ENCODE measurements at places on chromosomes 6 and 20.

DNA sequence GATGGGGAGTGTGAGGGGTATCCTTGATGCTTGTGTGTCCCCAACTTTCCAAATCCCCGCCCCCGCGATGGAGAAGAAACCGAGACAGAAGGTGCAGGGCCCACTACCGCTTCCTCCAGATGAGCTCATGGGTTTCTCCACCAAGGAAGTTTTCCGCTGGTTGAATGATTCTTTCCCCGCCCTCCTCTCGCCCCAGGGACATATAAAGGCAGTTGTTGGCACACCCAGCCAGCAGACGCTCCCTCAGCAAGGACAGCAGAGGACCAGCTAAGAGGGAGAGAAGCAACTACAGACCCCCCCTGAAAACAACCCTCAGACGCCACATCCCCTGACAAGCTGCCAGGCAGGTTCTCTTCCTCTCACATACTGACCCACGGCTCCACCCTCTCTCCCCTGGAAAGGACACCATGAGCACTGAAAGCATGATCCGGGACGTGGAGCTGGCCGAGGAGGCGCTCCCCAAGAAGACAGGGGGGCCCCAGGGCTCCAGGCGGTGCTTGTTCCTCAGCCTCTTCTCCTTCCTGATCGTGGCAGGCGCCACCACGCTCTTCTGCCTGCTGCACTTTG lies at the start of gene TNF:
TNF (plus strand) TSS at position 231 of the 567 bp plus-strand sequence; CDS start at position 408, 177 bp downstream.
- no peak for DNase-seq

- no peak for DNase-seq
Measured at GRCh38 chr6:40328386-40328985, 258.7 kb downstream of the LRFN2 start.

DNA sequence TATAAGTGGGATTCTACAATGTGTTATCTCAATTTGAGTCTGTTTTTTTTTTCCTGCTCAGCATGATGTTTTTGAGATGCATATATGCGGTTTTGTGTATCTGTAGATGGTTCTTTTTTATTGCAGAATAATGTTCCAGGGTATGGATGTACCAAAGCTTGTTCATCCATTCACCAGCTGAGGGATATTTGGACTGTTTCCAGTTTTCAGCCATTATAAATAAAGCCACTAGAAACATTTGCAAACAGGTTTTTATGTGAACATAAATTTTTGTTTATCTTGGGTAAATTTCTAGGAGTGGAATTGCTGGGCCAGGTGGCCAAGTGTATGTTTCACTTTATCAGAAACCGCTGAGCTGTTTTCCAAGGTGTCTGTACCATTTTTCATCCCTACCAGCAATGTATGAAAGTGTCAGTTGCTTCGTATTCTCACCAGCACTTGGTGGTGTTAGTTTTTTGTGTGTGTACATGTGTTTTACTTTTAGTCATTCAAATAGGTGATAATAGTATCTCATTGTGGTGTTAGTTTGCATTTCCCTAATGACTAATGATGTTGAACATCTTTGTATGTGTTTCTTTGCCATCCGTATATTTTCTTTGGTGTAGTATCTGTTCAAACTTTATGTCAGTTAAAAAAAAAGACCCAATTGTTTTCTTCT lies 124.2 kb downstream of the CEBPB start:
- no peak for DNase-seq

DNA sequence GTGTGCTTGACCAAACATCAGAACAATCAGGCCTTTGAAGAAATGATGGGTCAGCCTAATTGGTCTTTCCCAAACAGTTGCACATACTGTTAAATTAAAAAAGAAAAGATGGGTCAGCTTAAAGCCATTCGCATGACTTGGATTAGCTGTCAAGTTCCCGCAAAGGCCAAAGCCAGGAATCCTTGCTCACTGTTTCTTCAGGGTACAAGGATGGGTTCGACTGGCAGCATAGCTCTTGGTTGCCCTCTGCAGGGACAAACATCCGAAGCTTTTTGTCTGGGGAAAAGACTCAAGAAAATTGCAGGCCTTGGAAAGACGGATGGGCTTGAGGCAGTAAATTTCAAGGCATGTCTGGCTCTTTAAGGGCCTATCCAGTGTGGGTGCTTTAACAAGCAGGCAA lies 168.0 kb downstream of the HDGFL1 start:
- peak; percentile 35 for DNase-seq

GRCh38 chr6:170370416-170370815 lies 63.9 kb downstream of the FAM120B start:
- DNase-seq: no peak

GRCh38 chr6:90790058-90790457 lies 203.2 kb upstream of the MAP3K7 start:
- no peak for DNase-seq

- DNase-seq: no peak
Measured at GRCh38 chr20:59561614-59562277, 42.6 kb upstream of the PHACTR3 start.

- peak; percentile 43 for DNase-seq
Measured at GRCh38 chr6:25556516-25556915, 95.5 kb upstream of the SCGN start.

- DNase-seq: no peak
Measured at GRCh38 chr6:49653438-49653837, 16.8 kb upstream of the RHAG start.

- no peak for DNase-seq
Measured at GRCh38 chr20:35586751-35587425, 28.7 kb upstream of the SPAG4 start.

DNA sequence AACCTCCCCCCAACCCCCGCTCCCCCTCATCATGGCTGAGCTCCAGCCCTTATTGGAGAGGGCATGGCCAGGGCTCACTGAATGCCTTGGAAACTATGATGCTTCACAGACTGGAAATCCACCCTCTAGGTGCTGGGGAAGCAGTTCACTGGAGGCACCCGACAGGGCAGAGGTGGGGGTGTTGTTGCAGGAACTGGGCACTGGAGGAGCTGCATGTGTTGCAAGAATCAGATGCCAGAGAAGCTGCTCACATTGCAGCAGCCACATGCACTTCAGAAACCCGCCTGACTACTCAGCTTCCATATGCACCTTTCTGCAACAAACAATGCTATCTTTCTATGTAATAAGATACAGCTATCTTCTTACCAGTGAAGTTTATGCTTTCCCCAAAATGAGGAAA lies 7.9 kb upstream of the TBPL1 start:
- DNase-seq: no peak

DNA sequence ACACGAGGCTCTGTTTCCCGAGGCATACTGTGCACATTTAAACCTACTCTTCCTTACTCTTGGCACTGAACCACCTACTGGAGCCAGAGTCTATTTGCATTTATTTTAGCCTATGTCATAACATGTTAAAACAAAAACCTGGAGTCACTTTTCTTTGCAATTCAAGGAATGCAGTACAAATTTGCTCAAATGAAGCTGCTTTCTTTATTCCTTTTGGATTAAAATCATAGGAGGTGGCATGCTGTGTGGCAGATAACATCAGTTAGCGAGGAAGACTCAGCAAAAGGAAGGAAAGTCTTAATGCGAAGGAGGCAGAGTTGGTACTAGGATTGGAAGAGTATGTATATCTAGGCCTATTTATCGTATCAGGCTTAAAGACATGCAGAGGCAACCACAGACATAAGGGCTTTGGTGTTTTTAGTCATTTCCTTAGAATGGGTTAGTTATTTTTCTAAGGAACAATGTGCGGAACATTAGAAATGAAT lies 92.9 kb downstream of the SAMD3 start:
- DNase-seq: peak; percentile 75

GRCh38 chr20:48681873-48682426 lies 145.8 kb downstream of the PREX1 start:
- DNase-seq: no peak

DNA sequence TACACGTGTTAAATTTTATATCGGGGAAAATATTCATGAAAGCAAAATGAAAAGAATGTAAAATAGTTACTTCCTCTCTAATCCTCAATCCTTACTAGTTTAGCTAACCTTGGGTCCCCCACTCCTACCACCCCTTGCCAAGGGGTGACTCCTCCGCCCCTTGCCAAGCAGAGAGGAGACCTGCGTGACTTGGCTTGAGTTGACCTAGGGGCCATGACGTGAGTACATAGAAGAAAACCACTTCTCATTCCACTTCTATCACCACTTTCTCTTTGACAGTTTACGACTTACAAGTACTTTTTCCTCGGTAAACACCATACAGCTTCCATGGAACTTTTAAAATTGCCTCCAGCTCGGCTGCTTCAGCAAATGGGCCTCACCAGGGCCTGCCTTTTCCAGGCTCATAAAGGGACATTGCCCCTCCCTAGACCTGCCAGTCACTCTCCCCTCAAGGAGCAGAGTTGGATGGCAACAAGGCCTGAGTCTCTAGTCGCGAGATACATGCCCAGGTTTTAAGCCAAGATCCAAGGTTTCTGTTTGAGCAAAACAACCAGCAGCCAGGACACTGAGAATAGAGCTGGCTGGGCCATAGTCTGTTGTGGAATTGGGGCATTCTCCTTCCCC lies 29.9 kb downstream of the SDCBP2 start:
- DNase-seq: no peak

DNA sequence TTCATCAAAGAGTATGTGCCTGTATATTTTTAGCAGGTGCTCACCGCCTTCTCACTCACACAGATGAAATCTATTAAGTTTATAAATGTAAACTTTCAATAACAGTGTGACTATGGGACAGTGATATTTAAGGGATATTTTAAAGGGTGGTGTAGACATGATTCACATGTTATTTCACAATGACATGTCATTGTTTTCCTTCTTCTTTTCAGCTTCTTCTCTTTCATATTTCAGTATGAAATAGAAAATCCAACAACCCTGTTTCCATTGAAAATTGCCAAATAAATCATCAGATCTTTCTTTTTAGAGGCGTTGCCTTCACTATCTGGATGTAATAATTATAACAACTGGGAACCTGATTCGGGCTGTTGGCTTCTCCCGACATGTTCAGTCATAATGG lies 54.8 kb downstream of the PFDN4 start:
- no peak for DNase-seq

GRCh38 chr20:62505337-62506045 lies 29.7 kb upstream of the GATA5 start:
- DNase-seq: no peak

GRCh38 chr6:10419749-10420545 lies 5.1 kb upstream of the TFAP2A start:
- no peak for DNase-seq

DNA sequence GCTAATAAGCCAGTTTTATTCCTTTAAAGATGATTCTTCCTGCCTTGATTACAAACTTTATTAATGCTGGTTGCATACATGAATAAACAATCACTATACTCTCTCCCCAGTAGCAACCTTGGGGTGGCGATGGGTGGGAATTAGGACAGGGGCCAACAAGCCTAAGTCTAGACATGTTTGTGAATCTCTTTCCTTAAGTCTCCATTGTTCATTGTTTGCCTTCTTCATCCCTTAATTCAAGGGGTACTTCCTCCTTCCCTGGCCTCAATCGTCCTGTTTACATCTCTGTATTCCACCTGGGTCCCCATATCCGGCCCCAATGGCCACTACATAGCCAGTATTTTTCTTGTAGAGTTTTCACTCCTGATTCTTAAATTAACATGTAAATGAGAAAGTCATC lies 66.0 kb downstream of the ARHGAP18 start:
- no peak for DNase-seq

GRCh38 chr6:111777357-111777756 lies 95.9 kb downstream of the FYN start:
- DNase-seq: no peak

- no peak for DNase-seq
Measured at GRCh38 chr20:4122926-4123325, 107.6 kb upstream of the RNF24 start.

GRCh38 chr6:138569970-138570724 lies 70.9 kb upstream of the NHSL1 start:
- DNase-seq: peak; percentile 51

GRCh38 chr6:31407699-31408098 lies 4.3 kb downstream of the MICA start:
- DNase-seq: peak; percentile 75

- DNase-seq: no peak
Measured at GRCh38 chr6:67175101-67175500, 1460.0 kb upstream of the ADGRB3 start.

- no peak for DNase-seq
Measured at GRCh38 chr6:159445351-159445750, 247.7 kb downstream of the SOD2 start.

- no peak for DNase-seq
Measured at GRCh38 chr6:33997265-33997664, 148.6 kb downstream of the GRM4 start.

- DNase-seq: no peak
Measured at GRCh38 chr6:7424967-7425807, 35.6 kb downstream of the RIOK1 start.

GRCh38 chr6:64256483-64256882 lies 620.9 kb downstream of the PHF3 start:
- no peak for DNase-seq

DNA sequence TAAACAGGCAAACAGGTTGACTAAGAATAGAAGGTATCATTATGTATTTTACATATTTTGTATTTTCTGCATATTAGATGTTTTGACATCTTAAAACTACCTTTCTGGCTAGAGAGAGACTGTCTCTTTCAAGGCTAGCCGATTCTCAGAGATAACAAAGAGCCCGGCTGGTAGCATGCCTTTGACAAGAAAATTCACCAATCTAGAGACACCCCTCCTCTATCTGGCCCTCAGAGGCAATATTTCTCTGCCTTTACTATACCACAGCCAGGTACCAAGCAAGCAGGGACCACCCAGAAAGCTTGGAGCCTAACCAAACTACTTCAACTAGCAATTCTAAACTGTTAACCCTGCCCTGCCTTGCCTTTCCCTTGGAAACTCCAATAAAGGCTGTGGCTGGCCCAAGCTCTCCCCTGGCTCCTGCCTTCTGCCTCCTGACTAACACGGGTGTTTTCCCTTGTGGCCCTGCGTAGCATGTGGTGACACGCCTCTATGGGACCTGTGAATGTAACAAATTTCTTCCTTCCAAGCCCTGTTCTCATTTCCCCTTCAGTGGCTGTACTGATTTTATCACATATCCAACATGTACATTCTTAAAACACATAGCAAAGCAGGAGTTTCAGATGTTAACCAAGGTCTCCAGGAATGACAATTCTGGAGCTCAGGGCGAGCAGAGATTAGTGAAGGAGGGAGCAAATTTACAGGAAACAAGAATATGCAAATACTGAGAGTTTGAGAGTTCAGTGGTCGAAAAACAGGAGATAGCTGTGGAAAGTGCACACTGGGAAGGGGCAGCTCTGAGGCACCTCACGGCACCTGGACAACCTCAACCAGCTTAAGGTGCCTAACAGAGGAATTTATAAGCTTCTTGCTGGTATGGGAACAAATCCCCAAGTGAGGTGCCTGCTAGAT lies 120.8 kb downstream of the BACH2 start:
- DNase-seq: no peak

- no peak for DNase-seq
Measured at GRCh38 chr6:38877721-38878120, 162.6 kb downstream of the DNAH8 start.

GRCh38 chr6:29916741-29917140 lies 25.6 kb upstream of the HLA-A start:
- no peak for DNase-seq

Measured in astrocyte (in vitro differentiated cells and primary cell).